Iris pigment epithelial cell (primary cell): ENCODE measurements at places on chromosomes 6 and 20.

- DNase-seq, result peak; percentile 33
These were observed 42.2 kb downstream of the RIOK1 start for GRCh38 chr6:7431674-7432390.

DNA sequence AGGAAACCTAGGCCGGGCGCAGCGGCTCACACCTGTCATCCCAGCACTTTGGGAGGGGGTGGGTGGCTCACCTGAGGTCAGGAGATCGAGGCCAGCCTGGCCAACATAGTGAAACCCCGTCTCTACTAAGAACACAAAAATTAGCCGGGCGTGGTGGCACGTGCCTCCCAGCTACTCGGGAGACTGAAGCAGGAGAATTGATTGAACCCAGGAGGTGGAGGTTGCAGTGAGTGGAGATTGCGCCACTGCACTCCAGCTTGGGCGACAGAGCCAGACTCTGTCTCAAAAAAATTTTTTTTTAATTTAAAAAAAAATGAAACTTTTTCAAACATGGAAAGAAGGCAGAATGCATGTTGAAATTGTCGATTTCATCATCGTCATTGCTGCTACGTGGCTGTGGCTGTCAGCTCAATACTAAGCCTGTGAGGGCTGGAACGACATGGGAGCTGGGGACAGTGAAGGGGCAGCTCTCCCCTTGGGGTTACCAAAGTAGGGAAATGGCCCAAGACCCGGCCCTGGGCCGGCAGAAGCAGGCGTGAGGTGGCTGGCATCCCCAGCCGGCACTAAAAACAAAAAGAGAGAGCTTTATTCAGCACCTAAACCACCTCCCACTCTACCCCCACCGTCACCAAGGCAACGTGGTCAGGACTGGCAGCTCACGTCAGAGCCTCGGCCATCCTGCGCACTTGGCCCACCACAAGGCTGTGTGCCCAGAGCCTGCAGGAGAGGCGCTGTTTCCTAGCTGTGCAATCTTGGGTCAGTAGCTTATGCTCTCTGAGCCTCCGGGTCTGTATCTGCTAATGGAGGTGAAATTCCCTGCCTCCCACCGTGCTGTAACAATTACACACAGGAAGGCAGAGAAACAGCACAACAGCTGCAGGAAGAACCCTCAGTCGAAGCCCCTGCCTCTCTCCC is 30.8 kb downstream of the AGPAT4 start:
- no peak for DNase-seq

DNA sequence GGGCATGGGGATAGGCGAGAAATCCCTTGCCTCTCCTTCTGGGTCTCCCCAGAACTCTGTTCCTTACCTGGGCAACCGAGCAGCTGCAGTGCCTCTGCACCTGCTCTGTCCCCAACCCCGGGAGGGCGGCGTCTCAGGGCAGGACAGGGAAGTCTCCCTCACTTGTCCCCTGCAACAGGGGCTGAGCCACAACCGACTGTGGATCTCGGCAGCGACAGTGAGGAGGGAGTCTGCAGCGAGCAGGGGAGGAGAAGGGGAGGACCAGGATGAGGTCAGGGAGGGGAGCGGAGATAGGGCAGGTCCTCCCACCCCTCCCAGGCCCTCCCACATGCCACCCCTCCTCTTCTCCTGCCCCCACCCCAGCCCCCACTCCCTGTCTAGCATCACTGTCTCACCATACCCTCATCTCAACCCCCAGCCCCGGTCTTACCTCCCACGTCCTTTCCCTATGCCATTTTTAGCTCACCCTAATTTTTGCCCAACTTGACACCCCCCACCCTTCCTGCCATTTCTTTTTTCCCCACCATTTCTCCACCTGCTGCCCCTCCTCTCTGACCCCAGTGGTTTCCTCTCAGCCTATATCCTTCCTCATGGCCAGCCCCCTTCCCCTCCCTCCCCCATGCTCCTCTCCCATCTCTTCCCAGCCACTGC is at the start of gene TNXB:
TSS of gene TNXB (minus strand) at position 225 of the 651 bp plus-strand sequence. CDS start 11,140 bp downstream, outside the sequence.
- DNase-seq, result no peak

DNA sequence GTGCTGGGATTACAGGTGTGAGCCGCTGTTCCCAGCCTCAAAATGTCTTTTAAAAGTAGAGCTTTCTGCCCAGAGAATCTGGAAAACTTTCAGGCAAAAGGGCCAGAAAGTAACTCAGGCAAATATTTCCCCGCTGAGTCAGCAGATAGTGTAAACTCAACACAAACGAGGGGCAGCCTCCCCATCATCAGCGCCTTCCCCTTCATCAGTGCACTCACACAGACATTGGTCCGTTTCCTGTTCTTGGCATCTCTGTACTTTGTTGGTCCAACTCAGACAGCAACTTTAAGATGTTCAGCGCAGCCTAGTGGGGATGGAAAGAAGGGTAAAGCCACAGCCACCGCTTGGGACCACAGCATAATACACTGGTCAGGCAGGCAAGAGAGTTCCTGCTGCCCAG is 69.5 kb downstream of the CSE1L start:
- DNase-seq, result peak; percentile 68
